NCI-H2171 treated with DMSO at 0.1 percent for 48 hours (cell line): ENCODE measurements at places on chromosomes 7 and 10.

- peak; percentile 30 for DNase-seq
Observed at GRCh38 chr7:69967689-69968450, 369.6 kb downstream of the AUTS2 start.

- DNase-seq: no peak
Observed at GRCh38 chr10:80459047-80459865, 5.1 kb downstream of the TSPAN14 start.

- DNase-seq: peak; percentile 63
Observed at GRCh38 chr7:26061678-26062603, 90.1 kb upstream of the NFE2L3 start.

DNA sequence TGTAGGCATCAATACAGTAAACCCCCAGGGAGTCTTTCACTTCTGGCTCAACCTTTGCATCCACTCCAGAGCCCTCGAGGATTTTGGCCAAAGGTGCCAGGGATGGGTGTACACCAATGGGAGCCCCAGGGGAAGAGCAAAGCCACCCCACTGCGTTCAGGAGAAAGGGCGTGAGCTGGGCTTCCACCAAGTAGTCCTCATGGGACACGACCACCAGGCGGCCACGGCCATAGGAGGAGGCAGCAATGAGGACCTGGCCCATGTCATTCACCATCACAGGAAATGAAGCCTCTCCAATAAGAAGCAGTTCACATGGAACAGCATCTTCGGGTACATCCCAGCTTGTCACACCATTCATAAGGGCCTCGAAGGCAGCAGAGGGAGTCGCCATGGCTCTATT lies 25.8 kb downstream of the TCAF1 start:
- DNase-seq: no peak

DNA sequence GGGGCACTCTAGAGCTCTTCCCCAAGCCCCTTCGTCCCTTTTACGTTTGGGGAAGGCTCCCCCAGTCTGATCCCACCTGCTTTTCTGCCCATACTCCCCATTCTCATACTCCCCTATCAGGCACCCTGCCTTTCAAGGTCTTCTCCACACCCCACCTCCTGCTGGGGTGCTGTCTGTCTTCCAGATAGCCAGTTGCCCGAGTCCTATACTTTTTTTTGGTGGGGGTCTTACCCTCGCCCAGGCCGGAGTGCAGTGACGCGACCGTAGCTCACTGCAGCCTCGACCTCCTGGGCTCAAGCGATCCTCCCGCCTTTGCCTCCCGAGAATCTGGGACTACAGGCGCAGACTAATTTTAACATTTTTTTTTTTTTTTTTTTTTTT lies 775 bp upstream of the ABHD11 start:
- DNase-seq: peak; percentile 57

DNA sequence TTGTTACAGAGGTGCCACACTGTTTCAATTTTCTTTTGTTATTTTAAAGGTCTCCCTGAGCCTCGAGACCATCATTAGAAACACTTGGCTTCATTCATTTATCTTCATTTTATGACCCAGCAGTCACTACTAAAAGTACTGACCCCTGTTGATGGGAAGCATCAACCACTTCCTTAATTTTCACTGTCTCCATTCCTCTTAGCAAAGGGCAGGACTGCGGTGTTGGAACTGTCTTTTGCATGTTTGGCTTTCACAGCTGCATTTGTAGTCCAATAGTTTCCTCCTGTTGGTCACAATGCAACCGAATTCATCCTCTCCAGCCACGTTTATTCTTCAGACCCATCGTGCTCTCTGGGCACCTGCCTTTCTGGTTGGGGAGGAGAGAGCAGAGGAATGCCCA lies 46.7 kb upstream of the PDZD8 start:
- no peak for DNase-seq

DNA sequence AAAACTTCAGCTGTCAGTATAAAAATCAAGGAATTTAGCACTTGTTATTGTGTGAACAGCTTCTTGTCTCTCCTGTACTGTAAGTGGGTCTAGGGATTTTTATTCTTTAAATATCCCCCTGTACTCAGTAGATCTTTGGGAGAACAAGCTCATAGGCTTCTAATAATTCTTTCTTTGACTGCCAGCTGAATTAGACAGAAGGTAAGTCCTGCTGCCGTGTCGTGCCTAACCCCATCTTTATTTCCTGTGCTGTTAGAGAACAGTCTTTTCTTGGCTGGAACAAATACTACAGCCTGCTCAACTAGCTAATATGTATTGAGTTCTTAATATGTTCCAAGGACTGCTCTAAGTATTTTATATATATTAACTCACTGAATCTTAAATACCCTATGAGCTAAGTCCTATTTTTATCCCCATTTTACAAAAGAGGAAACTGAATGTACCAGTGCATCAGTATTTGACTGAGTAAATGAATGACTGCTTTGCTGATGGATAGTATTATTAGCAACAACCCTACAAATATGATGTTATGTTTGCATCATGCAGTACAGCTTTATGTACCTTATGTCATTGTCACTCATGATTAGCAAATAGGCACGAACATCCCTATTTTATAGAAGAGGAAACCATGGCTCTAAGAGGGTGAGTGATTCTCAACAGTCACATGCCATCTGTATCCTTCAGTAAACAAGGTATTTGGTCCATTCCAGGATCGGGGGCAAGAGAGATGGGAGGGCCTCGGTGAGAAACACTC lies 5.5 kb upstream of the DUSP5 start:
- DNase-seq: no peak

DNA sequence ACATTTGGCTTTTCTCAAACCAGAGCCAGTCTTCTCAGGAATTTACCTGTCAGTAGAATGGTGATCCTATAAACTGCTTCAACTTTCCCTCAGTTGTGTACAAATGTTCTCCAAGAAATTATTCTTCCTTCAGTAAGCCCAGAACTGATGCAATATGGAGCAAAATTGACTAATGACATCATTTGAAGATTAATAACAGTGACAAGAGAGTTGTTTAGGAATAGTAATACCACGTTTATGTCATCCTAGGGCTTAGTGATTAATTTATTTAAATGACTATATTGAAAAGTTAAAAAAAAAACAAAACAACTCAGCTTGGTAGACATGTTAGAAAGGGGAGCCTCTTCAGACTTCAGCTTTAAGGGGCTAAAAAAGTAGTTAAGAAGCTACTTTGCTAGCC lies 933.2 kb downstream of the GATA3 start:
- DNase-seq: no peak

GRCh38 chr7:102253973-102254370 lies 32.7 kb upstream of the SH2B2 start:
- DNase-seq: no peak

DNA sequence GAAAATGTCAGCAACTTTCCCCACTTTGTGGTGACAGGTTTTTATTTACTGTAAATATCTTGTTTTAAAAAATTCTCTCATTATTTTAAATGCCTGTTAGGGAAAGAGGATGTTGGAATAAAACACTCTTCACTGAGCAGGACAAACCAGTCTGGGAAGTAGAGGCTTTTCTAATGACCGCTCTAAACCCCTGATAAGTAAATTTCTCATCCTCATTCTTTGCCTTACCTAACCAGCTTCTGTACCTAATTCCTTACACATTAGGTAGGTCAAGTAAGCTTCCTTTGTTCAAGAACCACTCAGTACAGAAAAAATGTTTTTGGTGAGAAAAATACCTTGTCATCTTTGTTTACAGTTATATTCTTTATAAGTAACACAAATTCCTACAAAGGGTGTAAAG lies 143.6 kb downstream of the GPR85 start:
- DNase-seq: no peak

DNA sequence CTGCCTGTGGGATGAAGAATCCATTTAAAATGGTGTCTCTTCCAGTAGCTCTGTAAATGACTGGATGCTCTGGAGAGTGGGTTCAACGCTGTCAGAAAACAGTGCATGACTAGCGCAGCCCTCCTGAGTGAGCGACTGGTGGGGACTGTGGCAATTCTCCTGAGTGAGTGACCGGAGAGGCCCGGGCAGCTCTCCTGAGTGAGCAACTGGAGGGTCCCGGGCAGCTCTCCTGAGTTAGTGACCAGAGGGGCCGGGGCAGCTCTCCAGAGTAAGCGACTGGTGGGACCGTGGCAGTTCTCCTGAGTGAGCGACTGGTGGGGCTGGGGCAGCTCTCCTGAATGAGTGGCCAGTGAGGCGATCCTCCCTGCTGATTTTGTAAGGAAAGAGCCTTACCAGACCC lies 85.5 kb downstream of the WDR37 start:
- no peak for DNase-seq
